ENCODE measurements at places on chromosomes 3 and 15.

GRCh38 chr3:17573396-17573795 is 169.0 kb downstream of the TBC1D5 start:
- no peak for DNase-seq

- no peak for DNase-seq
Measured at GRCh38 chr15:81038975-81039607, 38.4 kb downstream of the TLNRD1 start.

DNA sequence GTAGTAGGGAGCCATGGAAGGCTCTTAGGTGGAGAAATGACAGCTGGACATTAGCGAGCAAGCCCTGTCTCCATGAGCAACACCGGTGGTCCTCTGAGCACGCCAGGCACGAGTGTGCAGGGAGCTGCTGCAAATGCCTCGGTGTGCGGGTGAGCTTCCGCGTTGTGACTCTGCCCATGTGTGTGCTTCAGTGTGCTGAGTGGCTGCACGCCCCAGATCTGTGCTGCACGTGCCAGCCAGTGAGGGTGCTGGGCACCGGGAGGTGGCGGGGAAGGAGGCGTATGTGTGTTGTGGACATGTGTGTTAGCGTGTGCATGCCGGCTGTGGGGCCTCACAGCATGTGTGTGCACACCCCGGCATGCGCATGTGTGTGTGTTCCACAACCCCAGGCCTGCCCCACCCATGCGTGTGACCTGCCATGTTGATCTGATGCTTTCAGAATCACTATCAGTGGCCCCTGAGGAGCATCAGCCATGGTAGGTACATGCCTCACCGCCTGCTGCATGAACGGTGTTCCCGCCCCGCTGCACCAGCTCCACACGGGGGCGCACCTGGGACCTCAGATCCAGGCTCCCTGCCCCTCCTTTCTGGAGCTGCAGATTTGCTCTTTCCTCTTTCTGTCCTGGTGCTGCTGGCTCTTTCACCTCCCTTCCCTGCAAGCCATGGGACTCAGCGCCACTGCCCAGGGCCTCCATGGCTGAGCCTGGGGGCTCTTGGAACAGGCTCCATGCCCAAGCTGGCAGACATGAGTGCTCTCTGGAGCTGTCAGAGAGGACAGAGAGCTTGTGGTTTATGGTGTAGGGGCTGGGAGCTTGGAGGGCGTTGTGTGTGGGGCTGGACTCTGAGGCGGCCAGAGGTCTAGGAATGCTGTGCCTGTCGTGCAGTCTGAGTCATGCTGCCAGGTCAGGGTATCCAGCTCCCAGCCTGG is 169.4 kb downstream of the TBC1D2B start:
- DNase-seq, result peak; percentile 80

- DNase-seq, result no peak
Measured at GRCh38 chr3:62968128-62968527, 92.9 kb upstream of the CADPS start.
